Islet precursor cell (in vitro differentiated cells): ENCODE measurements at places on chromosomes 5 and 9.

GRCh38 chr5:15823398-15823797 lies 323.4 kb downstream of the FBXL7 start:
- DNase-seq = no peak

- DNase-seq = no peak
These were observed 1079.7 kb downstream of the CDH12 start for GRCh38 chr5:21773456-21773855.

- DNase-seq = no peak
These were observed 674 bp upstream of the TNFSF15 start for GRCh38 chr9:114806526-114806900.

GRCh38 chr9:119009249-119009648 lies 360.0 kb downstream of the BRINP1 start:
- DNase-seq = no peak

DNA sequence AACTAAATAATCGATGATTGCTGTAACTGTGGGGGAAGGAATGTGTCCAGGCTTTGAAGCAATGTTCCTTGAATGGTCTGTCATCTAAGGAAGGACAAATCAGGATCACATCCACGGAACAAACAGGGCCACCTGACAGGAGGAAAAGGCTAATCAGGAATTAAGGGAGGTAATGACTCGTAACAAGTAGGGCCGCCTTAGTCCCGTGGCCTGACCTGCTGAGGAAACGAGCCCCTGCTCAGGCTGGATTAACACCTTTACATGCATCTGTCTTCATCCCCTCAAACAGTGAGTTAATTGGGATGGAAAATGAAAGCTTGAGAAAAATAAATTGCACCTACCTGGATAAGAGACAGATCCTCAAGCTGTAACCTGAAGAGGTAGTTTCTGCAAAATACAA lies 227.8 kb downstream of the SEMA5A start:
- no peak for DNase-seq

DNA sequence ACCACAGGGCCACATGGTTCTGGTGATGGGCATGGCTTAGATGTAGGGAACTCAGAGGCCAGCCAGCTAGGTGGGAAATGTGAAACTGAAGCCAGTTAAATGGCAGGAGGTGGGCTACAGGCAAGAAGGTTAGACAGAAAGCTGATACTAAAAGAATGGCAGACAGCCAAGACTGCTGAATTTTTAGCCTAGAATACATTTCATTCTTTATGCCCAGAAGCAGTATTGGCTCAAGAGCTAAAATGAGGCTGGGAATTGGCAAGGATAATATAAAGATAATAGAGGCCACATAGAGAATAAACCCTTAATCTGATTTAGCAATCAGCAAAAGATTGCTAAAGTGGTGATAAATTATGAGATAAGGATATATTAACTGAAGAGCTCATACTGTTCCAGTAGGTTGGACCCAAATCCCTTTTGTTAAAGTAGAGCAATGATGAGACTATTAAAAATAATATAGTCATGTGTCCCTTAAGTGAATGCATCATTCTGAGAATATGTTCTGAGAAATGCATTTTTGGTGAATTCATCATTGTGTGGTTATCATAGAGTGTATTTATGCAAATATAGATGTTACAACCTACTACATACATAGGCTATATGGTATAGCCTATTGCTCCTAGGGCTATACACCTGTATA lies 234.3 kb downstream of the CHSY3 start:
- DNase-seq = no peak

- DNase-seq = no peak
These were observed 448.4 kb downstream of the PSAT1 start for GRCh38 chr9:78745331-78745730.

DNA sequence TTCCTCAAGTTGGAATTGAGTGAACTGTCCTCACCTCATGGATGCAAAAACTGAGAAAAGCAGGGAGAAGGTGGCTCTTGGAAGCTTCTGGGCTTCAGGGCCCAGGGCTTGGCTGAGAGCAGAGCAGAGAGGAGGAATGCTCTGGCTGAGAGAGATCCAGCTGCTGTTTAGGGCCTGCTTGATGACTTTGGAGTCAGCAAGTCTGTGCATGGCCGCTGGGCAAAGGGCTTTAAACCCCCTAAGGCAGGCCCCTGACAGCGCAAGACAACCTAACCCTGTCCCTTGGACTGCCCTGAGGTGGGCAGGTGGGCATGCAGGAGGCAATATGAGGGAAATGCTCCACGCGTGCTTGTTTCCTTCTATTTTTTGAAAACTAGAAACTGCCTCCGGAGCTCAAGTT lies 8.6 kb downstream of the STC2 start:
- no peak for DNase-seq

DNA sequence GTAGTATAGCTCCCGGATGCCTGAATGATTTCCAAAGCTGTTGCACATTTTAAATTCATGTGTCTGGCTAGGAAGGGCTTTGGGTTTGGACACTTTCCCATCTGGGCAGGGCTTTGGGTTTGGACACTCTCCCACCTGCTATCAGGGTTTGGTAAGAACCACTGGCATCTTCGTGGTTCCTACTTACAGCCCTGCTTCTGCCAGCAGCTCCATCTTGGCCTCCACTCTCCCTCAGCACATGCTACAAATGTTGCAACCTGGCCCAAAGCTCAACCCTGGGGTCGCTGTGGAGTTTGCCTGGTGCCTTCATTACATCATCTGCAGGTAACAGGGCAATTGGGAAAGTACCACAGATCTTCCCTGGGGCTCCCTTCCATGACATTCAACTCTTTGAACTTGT lies 3.5 kb downstream of the TMCO6 start:
- peak; percentile 19 for DNase-seq

- DNase-seq = no peak
These were observed 71.3 kb upstream of the RAPGEF6 start for GRCh38 chr5:131706281-131706680.

DNA sequence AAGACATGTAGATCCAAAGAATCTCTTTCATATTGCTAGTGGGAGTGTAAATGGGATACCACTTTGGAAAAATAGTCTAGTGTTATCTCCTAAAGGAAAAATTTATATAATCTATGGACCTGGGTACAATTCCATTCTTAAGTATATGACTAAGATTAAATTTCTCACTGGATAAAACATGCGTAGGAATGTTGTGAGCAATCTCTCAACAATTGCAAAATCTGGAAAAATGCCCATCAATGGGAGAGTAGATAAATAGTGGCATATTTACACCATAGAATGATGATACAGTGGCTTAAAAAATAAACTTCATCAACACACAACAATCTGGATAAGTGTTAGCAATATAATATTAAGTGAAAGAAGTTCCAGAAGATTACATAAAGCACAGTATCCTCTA lies 469.5 kb downstream of the MAN2A1 start:
- no peak for DNase-seq

DNA sequence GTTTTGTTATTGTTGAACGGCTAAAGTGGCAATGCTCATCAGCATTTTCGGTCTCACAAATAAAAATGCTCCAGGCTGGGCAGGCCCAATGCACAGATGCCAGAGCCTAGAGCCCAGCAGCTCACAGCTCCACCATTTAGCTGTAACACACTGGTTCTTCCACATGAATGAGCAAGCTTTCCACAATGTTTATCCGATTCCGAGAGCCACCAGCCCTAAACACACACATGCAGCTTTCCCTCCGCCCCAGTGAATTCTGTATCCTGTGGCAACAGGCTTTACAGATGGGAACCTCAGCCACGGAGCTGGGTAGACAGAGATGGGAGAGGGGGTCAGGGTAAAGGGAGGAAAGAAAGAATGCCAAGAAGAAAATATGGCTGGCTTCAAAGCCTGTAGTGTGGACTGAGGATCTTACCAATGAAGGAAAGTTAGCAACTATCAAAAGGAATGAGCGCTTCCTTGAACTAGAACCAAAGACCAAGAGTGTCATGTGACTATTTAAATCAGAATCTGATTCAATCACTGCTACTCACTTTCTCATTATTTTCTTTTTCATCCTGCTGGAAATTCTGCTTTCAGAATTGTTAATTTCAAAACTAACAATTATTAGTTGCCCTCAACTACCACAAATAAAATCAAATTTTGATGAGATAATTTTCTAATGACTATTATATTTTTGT lies 77.1 kb downstream of the MRPS27 start:
- DNase-seq = no peak

DNA sequence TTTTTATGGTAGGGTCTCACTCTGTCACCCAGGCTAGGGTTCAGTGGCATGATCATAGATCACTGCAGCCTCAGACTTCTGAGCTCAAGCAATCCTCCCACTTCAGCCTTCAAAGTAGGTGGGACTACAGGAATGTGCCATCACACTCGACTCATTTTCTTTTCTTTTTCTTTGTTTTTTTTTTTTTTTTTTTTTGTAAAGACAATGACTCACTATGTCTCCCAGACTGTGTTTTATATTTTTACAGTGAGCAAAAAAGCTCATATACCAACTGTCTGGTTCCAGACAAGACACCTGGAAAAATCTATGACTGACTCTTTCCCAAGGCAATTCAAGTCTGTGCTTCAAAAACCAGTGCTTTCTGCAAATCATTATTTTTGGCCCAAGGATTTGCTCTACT lies 10.8 kb upstream of the FOXD1 start:
- no peak for DNase-seq

DNA sequence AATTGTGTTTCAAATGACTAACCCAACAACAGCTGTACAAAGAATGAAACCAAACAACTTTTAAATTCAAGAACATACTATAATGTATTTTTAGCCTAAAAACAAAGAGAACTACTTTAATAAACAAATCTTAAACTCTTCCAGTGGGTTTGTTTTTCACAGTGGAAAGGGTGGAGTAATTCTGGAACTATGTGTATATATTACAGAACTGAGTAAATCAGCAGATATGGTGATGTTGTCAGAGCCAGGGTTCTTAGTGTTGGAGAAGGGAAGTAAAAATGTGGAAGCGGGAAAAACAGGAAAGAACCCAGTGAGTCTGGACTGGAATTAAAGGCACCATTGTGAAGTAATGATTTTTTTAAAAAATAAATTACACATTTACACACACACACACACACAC lies 144.9 kb downstream of the CDK5RAP2 start:
- no peak for DNase-seq

DNA sequence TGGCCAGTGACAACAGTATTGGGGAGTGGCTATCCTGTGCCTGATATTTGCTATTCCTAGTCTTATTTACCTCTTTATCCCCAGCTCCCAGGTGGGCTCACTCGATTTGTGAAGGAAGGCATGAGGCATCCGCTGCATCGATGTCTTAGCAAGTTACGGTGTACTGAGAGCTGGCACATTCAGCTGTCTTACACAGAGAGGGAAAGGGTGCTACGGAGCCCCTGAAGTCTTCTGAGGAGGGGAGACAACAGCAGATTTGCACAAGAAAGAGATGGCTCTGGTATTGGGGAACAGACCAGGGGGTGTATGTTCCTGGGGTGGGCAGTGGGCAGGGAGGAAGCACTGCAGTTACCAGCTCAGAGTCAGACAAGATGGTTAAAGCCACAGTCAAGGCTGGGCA lies 172.6 kb downstream of the FGF18 start:
- DNase-seq = peak; percentile 37

DNA sequence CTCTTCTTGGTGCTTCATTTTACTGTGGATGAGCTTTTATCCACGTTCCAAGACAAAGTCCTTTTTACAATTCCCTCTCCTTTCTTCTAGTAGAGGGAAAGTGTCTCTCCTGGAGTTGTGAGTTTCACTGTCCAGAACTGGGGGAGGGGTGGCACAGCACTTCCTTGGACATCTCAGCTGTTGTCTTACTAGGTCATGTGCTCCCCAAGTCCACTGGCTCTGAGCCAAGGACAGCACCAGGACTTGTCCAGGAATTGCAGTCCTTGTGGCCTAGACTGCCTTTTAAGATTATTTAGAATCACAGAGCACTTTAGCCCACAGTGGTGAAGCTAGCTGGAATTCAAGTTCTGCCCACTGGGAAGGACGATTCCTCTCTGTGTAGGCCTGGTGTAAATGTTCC lies 700.2 kb upstream of the PTPRD start:
- no peak for DNase-seq

DNA sequence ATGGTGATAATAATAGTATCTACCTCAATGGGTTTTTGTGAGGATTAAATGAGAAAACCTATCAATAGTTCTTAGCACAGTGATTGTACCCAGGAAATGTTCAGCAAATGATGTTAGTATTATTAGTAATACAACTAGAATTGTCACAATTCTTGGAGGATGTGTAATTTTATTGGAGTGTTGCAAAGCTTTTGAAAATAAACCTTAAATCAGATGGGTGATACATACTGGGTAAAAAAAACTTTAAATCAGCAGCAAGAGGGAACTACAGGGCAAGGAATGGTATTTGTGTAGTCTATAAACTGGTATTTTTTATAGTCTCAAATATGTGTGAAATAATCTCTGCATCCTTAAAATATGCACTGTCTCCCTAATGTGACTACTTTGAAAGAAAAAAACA lies 371.6 kb downstream of the PIK3R1 start:
- DNase-seq = no peak

DNA sequence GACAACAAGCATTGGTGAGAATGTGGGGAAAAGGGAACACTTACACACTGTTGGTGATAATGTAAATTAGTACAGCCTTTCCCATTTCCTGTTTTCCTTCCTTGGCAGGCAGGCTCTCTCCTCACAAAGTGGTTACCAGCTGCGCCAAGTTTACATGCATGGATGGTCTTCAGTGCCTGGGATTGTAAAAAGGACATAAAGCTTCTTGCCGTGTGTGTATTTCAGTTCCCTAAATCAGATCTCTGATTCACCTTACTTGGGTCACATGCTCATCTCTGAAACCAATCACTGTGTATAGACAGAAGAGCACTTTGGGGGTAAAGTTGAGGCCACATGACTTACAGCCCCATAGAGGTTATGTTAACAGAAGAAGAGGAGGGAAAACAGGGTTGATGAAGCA lies 92.8 kb downstream of the CAVIN4 start:
- no peak for DNase-seq
